ENCODE measurements at places on chromosomes 6 and 20.

DNA sequence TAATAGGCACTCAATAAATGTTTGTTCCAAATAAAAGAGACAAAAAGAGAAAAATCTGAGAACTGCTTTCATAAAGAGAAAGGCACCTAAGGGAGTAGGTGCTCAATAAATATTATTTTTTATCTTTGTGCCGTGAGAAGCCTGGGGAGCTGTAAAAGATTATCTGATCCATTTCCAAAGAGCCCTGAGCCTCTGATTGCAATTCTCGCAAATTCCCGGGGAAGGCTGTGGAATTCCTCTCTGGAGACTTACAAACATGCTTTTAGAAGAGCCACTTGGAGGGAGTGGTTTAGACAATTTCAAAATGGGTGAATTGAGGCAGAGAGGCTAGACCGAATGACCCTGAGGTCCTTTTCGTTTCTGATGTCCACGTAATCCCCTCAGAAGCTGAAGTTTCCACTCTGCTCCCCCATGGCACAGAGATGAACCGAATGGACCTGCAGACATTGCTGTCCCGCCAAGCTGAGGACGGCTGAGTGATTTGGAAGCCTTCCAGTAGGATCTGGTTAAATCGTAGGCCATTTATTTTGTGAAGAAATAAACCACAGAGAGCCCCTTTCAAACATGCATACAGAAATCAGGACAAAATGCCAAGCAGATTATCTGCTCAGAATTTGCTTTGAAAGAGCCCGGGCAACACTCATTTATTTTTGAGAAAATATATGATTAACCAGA, 77.8 kb downstream of the PKHD1 start:
- DNase-seq: no peak

DNA sequence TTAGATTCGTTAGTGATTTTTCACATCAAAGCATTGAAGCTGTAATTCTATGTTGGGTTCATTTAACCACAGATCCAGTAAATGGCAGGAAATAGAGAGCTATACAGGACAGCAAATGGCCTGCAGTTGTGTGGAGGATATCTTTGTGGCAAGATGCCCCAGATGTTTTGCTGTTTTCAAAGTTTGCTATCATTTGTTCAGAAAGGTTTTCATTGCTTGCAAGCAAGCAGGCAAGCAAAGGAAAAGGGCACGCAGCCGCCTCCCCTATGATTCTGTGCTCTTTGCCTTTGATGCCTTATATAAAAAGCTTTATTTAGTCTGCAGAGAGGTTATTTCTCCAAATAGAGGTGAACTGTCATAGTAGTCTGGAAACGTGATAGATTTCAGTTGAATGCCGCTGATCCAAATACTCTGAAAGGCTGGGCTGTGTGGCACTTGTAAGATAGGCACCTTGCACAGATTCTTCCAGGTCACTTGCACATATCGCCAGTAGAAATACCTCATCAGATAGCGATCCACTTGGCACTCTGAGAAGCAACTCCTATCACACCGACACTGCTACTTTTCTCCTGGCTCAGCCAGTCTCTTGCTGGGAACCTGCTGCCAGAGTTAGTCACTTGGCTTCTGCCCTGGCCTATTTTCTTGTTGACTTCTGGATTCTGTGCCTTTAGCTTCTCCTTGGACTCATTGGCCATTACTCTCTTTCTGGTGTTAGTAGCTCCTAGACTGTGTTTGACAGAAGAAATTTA, 66.4 kb downstream of the UTRN start:
- no peak for DNase-seq

DNA sequence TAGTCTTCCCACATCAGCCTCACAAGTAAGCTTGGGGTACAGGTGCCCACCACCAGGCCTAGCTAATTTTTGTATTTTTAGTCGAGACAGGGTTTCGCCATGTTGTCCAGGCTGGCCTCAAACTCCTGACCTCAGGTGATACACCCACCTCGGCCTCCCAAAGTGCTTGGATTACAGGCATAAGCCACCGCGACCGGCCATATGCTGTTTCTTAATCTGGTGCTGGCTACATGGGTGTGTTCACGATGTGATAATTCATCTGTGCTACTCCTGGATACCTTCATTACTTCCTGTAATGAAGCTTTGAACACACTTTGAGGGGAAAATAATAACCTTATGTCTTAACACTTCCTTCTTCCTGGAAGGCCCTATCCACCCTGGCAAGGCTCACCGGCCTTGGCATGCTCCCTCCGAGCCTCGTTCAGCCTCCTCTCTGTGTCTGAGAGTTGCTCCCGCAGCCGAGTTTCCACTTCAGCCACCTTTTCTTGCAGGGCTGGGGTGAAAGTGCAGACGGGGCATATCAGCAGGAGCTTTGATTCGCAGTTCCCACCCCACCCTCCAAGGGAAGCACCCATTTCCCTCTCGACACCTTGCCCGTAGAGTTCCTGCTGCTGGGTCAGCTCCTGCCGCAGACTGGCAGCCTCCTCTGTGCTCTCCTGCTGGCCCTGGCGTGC, 5.6 kb upstream of the PSORS1C2 start:
- DNase-seq: no peak

DNA sequence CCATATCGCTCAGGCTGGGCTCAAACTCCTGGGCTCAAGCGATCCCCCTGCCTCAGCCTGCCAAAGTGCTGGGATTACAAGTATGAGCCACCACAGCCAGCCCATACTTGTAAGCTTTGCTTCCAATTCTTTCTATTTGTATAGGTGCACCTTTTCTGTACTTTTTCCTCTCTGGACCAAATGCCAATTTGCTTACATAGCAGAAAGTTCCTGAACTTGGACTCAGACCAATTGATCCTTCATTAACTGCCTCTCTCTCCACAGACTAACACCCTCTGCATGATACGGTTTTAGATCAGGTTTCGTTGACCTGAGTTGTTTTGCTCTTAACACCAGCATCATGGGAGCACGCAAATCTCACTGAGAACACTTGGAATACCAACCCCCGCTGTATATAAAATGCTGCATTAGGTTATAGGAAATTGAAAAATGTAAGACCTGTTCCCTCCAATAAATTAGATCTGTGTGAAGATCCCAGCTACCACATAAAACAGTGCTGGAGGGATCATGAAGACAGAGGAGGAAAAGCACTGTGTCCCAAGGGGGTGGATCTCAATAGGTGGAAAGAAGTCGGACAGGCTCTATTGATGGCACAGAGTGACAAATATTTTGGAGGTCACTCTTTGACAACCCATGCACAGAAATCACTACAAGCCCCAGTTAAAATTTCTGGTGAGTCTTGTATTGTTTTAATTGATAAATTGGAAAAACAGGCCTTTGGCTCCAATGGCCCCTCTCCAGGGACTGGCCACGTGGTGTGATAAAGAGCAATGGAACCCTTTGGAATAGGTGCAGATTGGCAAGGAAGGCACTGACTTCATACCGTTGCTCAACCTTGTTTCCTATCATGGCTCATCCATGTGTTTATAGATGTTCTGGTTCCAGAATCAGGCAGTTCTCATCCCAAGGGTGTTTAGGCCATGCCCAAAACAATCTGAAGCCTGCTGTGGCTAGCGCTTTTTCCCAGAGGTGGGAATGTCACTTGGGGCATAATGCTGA, 51.2 kb downstream of the ISM1 start:
- DNase-seq: no peak

DNA sequence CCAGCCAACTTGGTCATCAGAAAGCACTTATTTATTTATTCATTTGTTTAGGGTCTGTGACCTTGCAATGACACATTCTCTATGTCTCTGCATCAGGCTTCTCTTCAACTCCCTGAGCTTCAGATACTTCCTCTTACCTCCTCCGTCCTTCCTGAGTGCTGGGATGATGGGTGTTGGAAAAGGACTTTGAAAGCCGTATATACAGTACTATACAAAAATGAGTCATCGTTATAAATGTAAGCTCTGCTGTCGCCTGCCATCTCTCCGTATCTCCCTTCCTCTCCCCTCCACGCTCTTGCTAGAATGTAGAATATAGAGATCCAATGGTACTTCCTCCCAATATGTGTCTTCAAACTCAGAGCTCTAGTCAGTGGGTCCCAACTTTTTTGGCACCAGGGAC, 91.9 kb upstream of the SALL4 start:
- no peak for DNase-seq

GRCh38 chr6:44829836-44830235, 442.3 kb downstream of the CDC5L start:
- DNase-seq: no peak

GRCh38 chr6:38722727-38723334, 7.7 kb downstream of the DNAH8 start:
- no peak for DNase-seq

DNA sequence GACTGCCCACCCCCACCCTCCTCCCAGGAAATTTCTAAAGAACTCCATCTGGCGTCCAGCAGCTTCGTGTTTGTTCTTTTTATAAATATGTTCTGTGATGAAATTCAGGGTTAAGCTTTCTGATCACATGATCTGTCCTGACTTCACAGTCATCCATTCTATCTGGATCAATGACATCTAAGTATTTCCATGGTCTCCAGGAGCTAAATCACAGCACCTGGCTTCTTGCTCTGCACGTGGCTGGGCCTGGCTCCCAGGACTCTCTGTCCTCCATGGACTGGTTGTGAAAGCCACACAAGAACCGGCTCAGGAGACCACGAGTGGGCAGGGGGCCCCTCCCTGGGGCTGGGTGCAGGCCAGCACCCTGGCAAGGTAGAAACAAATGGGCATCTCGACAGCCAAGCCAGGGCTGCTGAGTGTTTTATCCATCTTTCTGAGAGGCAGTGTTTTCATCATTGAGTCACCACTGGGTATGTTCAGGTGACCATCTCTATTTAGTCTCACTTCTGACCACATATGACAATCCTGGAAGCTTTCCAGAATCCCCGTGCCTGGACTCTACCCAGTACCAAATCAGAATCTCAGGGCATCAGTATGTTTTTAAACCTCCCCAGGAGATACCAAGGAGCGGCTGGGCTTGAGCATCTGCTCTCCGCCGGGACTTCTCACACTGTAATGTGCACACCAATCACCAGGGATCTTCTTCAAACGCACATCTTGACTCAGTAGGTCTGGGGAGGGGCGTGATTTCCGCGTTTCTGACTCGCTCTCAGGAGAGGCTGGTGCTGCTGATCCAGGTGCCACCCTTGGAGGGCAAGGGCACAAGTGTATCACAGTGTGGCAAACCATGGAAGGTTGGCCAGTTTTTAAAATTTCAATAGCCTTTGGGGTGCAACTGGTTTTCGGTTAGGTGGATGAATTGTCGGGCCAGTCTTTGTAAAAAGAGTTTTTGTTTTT, 31.6 kb upstream of the PXDC1 start:
- DNase-seq: no peak

- DNase-seq: no peak
Measured at GRCh38 chr6:125728739-125729138, 20.7 kb upstream of the HEY2 start.

DNA sequence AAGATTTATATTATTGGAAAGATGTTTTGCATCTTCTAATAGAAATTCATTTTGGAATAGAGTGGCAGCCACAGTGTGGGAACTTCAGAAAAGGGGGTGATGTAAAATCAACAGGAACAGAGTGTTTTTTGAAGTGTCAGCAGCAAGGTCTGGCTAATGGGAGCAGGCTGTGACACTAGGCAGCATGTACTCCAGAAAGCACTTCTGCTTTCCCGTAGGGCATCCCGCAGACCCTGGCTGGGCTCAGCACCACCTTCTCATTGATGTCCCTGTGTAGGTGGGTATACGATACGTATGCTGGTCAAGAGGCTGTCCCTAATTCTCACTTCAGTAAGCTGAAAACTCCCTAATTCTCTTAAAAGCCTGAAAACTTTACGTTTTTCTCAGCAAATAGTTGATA, 74.7 kb downstream of the EYA4 start:
- no peak for DNase-seq
